ENCODE measurements at places on chromosomes 4 and X.

DNA sequence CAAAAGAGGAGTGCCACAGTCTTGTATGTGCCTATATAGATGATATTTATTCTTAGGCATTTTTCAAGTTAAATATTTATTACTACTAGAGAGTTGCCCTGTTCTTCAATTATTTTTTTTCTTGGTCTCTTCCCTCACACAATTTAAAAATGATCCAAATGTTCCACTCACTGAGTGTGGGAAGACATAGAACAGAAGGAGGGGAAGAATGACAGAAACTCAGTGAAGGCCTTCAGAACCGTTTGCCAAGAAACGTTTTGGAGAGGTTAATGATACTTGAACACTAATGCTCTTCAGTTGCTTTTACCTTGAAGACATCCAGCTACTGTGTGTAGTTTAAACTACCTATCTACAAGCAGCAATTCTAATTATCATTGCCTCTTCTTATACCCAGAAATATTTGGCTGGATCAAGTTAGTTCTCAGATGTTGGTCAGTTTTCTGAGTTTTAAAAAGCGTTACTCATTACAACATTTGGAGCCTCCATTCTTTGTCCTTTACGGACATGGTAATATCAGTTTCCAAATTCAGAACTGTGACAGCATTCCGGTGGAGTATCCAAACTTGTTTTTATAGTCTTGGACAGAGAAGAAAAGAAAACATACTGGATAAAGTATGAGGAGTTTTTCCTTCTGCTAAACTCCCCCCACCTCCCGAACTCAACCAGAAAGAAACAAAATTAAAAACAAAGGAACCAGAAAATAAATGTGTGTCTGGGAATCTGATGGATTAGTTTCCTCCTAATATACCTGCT, 389.7 kb downstream of the SPRY1 start:
- no peak for DNase-seq

DNA sequence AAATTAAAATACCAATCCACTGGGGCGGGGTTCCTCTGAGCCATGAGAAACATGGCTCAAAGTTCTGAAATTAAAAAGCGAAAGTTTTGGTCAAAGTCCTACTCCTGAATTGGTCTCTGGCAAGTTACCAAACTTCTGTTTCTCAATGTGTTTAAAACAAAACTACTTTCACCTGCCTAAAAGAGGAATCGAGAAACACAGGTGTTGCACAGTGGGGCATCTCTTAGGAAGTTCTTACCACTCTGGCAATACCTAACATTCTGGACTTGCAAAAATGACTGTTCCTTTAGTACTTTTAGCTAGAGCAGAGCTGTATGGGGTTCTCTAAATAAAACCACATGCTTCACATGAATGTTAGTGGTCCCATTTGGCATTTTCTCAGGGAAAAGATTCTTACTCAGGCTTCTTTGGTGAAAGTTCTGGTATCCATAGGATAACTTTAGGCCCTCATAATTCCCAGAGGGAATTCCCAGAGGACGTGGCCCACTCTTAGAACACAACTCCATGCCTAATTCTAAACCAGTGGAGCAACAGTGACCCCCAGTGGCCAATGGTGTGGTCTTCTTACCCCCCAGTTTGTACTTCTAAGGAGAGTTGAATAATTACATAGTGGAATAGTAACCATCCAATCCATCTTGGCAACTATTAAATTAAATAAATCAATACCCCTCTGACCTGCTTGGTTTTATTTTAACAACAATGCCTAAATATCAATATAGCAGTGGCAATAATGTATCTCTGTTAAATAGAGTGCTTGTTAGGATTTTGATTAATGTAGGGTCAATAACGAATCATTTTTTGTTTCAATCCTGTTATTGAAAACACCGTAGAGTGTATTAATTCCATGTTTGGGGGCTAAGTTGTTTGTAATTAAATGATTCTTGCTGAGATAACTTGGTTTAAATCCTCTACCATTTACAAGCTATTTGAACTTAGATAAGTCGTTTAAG, 21.9 kb downstream of the BMP3 start:
- no peak for DNase-seq

DNA sequence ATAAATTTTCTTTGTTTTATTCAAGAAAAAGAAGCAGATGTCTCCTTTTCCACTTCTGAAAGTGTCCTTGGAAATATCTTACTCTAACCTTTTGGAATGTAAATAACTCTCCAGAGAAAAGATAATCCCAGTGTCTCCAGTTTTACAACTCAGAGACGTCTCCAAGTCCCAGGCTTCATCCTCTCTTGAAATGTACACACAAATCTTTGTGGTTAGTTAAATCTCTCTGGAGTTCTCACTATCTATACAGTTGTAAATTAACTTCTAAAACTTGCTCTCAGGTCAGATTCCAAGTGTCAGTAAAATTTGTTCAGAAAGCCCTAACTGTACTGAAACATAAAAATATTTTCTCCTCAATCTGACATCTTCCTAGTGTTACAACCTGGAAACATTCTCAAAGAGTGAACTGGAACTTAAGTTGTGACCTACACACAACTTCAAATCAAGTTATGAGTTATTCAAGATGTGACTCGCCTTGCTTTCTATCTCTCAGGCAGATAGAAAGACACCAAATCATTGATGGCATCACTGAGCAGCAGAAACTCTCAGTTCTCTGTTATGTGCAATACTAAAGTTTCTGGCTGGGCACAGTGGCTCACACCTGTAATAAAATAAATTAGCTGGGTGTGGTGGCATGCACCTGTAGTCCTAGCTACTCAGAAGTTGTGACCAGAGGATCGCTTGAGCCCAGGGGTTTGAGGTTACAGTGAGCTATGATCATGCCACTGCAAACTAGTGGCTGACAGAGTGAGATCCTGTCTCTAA, 284.2 kb downstream of the RCHY1 start:
- DNase-seq: no peak

- DNase-seq: no peak
Observed at GRCh38 chrX:66654411-66654810, 15.5 kb upstream of the EDA2R start.

DNA sequence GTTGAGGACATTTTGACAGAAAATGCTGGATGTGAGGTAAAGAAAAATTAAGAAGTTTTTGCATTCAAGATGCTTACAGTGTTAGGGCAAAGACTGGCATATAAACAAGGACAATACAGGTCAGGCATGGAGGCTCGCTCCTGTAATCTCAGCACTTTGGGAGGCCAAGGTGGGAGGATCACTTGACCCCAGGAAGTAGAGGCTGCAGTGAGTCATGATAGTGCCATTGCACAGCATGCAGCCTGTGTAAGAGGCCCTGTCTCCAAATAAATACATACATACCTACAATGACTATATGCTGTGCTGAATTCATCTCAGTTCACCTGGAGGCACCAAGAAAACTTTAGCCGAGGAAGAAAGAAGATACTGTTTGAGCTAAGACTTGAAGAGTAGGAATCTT, 2.3 kb downstream of the MAGT1 start:
- DNase-seq: no peak

DNA sequence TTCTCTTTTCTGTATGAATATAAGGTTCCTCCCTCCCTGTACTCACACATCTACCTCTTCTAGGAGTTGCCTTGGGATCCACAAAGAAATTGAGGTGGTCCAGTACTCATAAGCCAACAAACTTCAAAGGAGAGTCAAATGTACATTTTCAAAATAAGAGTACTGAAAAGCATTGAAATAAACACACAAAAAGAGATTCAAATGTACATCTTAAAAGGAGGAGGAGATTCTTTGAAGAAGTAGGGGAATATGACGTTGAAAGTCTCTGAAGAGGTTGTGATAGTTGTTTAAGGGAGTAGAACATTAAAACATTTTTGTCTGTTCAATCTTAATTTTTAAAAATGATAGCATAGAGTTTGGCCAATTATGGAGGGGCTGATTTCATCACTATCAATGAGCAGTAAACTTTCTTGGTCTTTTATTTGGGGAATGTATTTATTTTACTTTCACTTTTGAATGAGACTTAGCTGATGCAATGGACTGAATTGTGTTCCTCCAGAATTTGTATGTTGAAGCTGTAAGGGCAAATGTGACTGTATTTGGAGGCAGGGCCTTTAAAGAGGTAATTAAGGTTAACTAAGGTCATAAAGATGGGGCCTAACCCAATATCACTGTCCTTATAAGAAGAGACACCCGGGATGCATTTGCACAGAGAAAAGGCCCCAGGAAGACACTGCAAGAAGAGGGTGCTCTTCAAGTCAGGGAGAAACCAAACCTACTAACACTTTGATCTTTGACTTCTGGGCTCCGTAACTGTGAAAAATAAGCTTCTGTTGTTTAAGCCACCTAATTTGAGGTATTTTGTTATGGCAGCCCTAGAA, 226.3 kb upstream of the PGRMC2 start:
- no peak for DNase-seq

Data from activated T-helper 9 cell treated with anti-CD3 and anti-CD28 coated beads, Interleukin-2, amount 50 U/mL, for 16 hours (primary cell).